Stimulated activated CD8-positive, alpha-beta memory T cell treated with anti-CD3 and anti-CD28 coated beads, Interleukin-4, amount 100 ng/mL, for 1 hour (primary cell): ENCODE measurements at places on chromosomes 6 and 20.

- DNase-seq, result no peak
These were observed 98.9 kb upstream of the ZNF217 start for GRCh38 chr20:53692465-53693067.

DNA sequence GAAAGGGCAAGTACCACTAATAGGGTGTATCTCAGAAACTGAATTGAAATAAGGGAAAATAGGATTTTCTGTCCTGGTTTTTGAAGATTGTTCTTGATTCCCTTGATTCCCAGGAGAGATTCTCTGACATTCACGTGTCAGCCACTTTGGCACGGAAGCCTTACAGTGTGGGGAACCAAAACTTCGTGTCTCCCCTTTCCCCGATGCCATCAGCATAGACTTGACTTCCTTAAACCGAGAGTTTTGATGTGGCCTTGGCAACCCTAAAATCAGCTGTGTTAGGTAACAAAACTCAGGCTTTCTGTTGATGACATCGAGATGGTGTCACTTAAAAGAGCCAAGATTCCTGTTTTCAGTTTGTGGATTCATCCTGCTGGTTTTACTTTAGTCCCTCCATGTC is 7.5 kb downstream of the HMGN4 start:
- DNase-seq, result no peak

DNA sequence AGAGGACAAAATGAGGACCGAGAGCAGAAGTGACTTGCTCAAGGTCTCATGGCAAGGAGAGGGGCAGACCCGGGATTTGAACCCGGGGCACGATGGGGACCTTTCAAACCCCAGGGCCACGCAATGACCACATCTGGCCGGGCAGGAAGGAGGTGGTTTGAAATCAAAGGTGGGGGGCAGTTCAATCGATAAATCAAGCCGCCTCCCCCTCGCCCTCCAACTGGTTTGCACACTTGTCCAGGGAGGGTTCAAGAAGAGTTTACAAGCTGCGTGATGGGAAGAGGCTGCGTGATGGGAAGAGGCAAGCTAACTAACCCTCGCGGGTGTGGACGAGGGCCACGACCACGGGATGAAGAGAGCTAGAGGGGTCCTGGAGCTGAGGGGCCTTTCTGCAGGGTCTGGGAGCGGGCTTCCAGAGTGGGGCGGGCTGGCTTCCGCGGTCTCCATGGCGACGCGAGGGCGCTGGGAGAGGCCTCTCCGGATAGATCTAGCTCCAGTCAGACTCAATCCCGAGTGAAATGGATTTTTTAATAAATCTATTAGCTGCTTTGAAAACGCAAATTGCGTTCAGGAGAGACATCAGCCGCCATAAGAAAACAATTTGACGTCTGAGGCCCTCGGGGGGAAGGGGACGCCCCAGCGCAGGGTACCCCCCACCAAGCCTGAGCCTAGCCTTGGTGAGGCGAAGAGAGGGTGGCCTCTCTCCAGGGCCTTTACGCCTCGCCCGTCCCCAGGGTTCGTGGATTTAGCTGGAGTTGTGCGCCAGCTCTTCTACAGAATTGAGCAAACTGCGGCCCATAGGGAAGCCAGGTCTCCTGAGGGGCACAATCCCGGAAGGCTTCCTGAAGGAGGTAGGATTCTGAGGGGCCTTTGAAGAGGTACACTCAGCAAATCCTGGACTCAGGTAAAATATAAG is 143.9 kb downstream of the GRM4 start:
- no peak for DNase-seq

- DNase-seq, result no peak
These were observed 195.7 kb upstream of the CITED2 start for GRCh38 chr6:139570166-139570565.

GRCh38 chr20:25544734-25545133 is 40.6 kb downstream of the NINL start:
- DNase-seq, result no peak

- no peak for DNase-seq
These were observed 613.6 kb downstream of the TFAP2A start for GRCh38 chr6:9801249-9801754.

- DNase-seq, result no peak
These were observed 38.5 kb downstream of the PXDC1 start for GRCh38 chr6:3712827-3713665.

- DNase-seq, result no peak
These were observed 173.4 kb downstream of the KIF16B start for GRCh38 chr20:16399801-16400200.

DNA sequence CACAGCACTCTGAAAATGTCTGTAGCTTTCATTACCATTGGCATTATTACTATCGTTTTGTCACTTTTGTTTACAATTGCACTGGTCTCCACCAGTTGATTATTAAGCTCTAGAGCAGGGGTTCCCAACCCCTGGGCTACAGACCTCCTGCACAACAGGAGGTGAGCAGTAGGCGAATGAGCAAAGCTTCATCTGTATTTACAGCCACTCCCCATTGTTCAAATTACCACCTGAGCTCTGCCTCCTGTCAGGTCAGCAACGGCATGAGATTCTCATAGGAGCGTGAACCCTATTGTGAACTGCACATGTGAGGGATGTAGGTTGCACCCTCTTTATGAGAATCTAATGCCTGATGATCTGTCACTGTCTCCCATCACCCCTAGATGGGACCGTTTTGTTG is 126.4 kb downstream of the ATXN1 start:
- DNase-seq, result no peak

DNA sequence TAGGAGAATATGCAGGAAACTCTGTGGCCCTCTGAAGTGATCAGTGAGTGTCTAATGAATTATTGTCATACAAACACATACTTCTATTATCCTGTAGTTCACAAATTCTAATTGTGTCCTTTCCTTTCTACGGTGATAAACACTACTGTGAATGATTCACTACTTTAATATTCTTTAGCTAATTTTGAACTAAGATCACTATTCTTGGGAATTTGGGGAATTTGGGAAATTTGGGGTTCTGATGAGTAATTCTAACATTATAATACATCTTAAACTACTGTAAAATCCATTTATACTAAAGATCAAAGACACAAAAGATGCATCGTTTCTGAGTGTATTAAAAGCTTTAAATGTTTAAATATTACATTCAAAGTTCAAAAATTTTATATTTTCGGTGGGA is 1287.2 kb upstream of the CITED2 start:
- no peak for DNase-seq

DNA sequence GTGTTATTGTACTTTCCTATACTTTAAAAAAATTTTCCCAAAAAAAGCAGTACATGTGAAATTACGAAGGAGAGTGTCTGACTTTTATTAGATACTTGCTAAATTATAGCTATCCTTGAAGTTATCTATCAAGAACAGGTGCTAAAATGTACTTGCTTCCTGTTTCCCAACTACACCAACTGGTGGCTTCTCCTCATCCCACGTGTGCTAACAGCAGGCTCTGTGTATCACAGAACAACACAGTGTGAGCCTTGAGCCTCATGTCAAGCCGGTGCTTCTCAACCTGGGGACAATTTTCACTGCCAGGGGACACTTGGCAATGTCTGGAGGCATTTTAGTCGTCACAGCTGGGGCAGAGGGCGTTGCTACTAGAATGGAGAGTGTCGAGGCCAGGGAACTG is 36.2 kb upstream of the CDYL start:
- no peak for DNase-seq

GRCh38 chr6:38079537-38079936 is 260.0 kb downstream of the ZFAND3 start:
- DNase-seq, result no peak

DNA sequence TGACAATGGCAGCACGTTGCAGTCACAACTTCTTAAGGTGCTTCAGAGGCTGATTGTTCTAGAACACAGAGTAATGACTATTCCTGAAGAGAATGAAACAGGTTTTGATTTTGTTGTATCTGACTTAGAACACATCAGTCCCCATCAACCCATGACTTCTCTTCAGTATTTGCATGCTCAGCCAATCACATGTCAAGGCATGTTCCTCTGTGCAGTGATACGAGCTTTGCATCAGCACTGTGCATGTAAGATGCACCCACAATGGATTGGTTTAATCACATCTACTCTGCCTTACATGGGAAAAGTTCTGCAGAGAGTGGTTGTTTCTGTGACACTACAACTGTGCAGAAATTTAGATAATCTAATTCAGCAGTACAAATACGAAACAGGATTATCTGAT is 54.3 kb downstream of the PGM3 start:
- no peak for DNase-seq

DNA sequence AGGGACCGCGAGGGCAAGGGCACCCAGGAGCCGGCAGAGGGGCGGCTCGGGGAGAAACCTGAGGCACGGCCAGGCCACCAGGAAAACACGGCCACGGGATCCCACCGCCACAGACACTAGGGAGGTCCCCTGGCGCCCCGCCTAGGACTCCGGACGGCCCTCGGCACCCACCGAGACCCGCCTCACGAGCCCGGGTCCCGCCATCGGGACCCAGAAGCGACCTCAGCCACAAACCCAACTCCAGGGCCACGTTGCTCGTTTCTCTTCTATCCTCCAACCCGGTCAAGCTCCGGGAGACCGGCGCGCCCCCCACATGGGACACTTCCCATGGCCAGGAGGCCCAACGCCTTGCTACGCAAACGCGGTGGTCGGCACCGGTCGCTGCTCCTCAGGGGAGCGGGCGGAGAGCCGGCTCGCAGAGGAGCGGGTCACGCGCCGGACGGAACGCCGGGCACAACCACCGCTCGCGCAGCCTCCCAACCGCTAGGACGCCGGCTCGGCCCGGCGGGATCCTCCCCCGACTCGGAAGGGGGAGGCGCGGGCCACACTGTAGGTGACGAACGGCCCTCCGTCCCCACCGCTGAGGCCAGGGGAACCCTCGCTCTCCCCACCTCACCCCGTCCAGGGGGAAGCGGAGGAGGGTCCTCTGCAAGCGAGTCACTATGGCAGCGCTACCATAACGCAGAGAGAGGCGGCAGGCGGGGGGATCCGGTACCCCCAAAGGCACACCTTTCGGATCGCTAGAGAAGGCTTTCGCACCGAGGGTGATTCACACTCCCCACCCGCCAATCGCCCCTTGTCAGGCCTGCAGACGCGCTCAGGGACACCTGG is 1514.1 kb upstream of the DEFB115 start:
- DNase-seq, result no peak

DNA sequence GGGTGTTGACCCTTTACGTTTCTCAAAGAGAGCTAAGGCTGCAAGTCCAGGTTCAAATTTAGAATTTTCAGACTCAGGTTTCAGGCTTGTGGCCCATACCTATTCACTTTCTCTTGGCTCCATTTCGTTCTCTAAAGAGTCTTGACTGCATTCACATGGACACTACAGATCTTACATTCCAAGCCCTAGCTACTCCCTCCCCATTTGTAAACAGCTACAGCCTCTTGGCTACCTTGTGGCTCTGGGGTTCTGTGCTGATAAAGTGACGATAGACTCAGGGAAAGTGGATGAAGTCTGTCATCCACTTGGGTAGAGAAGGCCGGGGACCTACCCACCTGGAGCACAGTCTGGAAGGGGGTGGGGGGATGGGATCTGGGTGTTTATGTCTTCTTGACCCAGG is 503.3 kb downstream of the LMBRD1 start:
- no peak for DNase-seq

DNA sequence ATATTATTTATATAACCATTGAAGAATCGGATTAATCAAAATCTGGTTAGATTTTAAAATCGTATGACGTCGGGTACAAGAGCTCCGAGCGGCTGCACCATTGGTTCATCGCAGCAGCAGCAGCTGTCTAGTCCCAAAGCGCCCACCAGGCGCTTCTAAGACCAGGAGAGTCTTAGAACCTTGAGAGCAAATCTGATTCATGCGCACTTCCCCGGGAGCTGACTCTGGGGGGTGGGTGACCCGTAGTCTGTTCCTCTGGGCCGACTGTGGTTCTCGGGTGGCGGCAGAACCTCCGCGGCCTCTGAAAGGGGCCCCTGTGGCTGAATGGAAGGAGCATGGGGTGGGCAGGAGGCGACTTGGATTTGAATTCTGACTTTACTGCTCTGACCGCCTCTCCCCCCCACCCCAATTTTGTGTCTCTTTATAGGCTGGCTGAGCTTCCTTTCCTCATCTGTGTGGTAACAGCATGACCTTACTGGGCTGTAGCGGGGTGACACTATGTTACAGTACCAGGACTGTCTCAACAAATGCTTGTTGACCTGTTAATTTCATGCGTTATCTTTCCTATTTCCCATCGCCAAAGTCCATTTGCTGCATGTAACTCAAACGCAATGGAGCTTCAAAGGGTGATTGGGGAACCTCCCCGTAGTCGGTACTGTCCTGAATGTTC is 119.7 kb downstream of the RTN4IP1 start:
- DNase-seq, result no peak

DNA sequence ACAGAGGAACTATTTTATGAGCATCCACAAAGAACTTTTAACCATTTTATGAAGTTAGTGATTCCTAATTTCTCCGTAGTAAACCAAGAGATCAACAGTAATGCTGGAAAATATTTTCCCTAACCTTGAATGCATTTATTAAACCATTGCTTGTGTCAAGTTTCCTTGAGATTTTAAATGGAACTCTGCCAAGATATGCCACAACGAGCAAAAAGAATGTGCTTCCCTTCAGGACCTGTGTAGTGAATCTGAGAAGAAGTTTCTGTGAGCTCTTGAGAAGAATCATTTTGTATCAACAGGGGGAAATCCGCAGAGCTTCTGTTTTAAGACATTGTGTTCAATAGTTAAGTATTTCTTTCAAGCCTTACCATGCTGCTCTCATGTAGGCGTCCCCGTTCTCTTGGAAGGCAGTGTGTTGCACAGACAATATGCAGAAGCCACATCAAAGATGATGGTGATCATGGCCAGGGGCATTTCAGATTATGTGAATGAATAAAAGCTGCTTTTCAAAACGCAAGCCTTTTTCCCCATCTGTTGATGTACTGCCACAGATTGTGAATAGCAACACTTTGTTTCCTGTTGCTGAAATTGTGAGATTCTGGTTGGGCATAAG is 439.8 kb downstream of the BMP2 start:
- DNase-seq, result no peak

- no peak for DNase-seq
These were observed 93.2 kb downstream of the IRF4 start for GRCh38 chr6:484746-485145.

DNA sequence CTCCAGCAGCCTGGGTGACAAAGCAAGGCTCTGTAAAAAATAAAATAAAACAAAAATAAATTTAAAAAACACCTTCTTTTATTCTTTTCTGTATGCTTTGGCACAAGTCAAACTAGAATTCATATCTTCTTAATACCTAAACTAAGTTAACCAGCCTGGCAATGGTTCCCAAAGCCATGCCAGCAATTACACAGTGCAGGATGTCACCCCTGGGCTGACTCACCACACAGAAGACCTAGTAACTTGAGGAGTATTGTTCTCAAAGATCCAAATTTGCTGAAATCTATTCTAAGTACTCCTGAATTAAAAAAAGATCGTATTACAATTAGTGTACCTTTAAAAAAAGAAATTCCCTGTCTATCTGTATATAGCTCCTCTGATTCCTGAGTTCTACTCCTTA is 162.7 kb upstream of the SGK1 start:
- no peak for DNase-seq
